ENCODE measurements at places on chromosomes 4 and X.

- no peak for DNase-seq
Observed at GRCh38 chr4:144494280-144494679, 151.7 kb upstream of the HHIP start.

- no peak for DNase-seq
Observed at GRCh38 chr4:25632135-25632534, 23.5 kb upstream of the SLC34A2 start.

- no peak for DNase-seq
Observed at GRCh38 chrX:152735860-152736511, 2.4 kb downstream of the MAGEA12 start.

- no peak for DNase-seq
Observed at GRCh38 chr4:78100060-78100459, 42.9 kb downstream of the FRAS1 start.

DNA sequence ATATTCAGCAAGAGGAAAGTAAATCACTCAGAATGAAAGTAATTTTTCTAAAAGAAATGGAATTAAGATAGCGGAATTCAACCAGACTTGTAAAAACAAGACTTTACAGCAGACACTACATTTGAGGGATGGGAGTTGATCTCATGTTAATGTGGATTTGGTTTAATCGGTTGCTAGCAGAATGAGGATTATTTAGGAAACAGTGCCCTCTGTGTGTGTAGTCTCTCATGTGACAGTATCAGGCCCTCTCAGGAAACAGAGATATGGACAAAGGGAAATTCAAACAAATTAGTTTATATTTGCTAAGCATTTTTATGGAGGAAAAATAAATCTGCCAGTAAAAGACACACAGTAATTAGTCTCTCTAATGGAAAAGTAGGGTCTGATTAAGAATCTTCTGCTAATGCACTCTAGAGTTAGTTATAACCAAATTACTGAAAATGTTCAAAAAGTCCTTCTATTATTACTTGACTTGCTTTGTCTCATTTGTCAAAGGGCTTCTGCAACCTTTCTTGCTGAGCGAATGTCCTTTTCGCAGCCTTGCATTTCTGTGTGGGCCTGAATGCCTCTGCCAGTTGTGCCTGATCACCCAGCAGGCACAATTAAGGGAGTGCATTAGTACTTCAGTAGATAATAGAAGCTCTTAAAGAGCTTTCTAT lies 1282.3 kb upstream of the TENM3 start:
- DNase-seq: no peak

DNA sequence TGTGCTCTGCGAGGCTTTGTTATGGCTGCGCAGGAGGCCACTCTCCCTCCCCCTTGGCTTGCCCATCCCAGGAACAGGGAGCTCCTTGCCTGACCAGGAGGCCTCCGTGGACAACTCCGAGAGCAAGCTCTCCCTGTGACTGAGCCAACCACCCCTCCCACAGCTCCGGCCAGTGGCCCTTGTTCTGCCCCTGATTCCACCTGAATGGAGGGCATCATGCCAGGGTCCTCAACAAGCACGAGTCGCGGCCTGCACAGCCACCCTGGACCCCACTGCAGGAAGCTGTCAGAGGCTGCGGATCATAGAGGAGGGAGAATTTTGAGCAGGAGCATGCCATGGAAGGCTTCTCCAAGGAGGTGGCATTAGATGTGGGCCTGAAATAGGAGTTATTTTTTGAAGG lies 44.8 kb upstream of the GRPEL1 start:
- DNase-seq: no peak

DNA sequence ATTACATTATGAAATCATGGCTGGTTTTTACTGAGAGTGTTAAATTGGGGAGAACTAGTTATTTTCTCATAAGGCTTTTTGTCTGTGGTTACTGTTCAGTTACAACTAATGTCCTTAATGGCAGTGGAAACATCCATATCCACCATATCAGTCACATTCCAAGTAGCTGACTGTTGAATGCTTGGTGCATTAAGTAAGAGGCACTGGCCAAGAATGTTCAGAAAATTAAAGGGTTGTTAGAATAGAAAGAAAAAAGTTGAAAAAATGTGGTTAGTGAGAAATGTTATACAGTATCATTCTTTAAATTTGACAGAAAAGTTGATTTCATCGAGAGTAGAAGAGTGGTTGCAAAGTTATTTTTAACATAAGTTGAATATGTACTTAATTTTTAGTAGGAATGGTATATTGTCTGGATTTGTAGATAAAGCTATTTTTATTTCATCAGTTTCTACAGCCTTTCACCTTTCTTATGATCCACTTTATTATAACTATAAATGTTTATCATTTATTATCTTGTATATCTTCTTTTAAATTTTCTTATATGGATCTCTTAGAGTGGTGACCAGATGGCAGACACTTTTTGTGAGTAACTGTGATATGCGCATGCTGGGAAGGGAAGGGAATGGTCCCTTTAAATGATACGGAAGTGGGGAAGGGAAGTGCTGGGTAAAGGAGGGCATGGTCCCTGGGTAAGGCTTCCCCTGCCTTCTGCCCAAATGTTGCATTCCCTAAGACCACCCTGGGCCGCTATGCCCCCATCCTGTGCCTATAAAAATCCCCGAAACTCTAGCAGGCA lies 2407.1 kb downstream of the ARAP2 start:
- DNase-seq: no peak

DNA sequence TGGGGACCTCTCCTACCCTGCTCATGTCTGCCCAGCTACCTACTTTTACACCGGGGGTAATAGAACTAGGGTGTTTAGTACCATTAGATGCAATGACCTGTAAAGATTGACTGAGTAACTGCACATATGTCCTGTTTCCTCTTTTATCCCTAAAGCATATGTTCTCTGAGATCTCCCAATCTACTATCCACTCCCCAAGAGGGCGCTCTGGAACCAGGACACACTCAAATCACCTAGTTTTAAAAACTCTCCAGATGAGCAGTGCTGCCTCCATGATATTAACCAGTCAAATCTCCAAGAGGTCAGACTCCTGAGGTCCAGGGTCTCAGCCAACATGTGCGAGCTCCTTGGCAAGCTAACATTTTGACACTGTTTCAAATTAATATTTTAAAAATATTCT lies 87.0 kb upstream of the TSPAN5 start:
- no peak for DNase-seq

DNA sequence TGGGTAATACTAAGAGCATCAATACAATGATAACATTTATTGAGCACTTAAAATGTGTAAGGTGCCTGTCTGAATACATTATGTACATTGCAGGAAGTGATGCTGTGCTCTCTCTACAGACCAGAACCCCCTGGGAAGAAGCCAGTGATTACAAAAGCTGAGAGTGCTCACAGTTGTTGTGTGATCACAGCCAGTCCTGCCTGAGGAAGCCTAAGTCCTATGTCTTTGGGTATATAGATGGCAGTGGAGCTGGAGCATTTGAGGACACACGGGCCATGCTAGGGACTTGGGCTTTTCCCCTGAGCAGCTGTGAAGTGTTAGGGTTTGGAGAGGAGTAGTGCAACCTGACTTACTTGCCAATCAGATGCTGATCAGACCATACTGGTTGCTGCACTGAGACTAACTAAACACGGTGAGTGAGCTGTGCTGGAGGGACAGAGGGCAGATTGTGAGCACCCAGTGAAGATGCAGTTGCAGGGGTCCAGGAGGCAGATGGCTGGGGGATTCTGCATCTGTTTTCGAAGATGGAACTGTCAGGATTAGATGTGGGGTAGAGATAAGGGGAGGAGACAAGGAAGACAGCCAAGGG lies 60.8 kb upstream of the TBC1D14 start:
- DNase-seq: no peak

GRCh38 chr4:14130551-14130950 lies 503.0 kb upstream of the BOD1L1 start:
- DNase-seq: no peak

DNA sequence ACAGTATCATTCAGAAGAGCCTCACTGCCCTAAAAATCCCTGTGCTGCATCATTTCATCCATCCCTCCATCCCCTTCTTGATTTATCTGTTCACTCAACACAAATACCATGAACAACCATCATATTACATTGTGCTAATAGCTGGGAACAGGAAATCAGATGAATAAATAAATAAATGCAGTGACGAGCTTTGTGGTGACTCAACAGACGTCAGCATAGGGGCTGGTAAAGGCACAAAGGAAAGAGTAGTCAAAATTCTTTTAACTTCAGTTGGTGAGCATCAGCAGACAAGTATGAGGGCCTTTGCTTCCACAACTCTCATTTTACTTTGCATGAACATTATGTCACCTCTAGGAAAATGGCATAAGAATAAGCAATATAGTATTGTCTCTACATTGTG lies 65.5 kb downstream of the EDNRA start:
- no peak for DNase-seq

DNA sequence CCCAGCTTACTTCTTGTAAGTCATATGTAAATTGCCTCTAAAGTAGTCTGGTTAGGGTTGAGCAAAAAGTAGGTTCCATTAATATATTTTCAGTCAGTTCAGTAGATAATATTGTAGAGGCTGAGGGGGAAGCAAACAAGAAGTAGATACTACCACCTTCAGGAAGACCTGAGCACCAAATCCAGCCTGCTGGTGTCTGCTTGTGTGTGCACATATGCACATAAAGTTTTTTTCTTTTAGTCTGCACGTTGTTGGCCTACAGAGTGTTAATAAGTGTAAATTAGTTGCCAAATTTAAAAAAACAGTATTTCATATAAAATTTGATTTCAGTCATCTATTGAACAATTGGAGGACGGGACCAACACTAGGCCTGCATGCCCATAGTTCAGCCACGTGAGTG lies 76.7 kb downstream of the CCKAR start:
- DNase-seq: no peak

- DNase-seq: no peak
Observed at GRCh38 chr4:48877827-48878535, 28.6 kb downstream of the OCIAD2 start.

DNA sequence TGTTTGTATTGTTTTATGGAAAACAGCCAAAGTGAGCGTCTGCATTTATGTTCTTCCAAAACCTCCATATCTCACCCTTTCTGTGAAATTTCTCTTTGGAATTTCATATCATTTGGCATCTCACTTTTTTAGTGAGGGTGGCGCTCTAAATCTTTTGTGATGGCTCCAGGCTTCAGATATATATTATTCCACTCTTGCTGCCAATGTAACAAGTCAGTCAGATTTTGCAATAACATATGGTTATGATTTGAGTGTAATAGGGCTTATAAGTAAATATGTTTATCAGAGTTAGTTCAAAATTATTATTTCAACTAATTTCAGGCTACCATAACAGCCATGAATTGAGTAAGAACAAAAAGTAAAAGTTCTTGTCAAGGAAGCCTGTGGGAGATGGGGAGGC lies 314.7 kb downstream of the PDGFC start:
- no peak for DNase-seq

GRCh38 chrX:48703642-48704481 lies 7.3 kb downstream of the SUV39H1 start:
- DNase-seq: no peak

DNA sequence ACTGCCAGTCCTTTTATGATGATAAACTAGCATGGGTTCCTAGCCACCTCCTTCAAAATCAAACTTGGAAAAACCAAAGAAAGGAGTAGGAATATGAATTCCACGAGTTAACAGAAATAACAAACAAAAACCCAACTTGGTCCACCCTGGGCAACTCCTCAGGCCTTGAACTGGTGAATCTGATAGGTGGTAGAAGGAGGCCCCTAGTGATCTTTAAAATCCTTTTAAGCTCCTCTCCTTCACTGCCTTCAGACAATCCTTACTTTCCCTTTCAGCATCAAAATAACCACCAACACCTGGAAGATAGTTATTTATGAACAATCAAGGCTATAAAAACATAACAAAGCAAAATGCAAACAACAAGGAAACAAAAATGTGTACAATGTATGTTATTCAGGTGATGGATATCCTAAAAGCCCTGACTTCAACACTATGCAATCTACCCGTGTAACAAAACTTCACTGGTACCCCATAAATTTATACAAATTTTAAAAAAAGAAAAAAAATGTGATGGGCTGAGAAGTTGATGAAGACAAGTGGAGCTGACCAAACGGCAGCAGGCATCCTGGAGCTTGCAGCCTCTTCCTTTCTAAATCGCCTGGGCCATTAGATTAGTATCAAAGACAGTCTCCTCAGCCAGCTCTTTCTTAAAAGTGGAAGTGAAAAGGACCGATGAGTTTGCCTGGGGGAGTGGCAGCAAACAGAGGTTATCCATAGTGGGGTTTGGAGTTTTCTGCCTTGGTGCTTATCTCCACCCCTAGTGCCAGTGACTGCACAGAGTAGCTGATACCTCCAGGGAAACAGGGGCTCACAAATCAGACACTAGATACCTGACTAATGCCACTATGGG lies 179.6 kb downstream of the TMA16 start:
- DNase-seq: no peak

GRCh38 chrX:134782796-134783195 lies 124.5 kb upstream of the PLAC1 start:
- no peak for DNase-seq

GRCh38 chrX:138150709-138151108 lies 560.8 kb downstream of the FGF13 start:
- DNase-seq: no peak

- no peak for DNase-seq
Observed at GRCh38 chr4:39114436-39114835, 52.4 kb downstream of the KLHL5 start.

- no peak for DNase-seq
Observed at GRCh38 chr4:304969-305680, at the start of gene ZNF732. Gene ZNF732, minus strand, starts transcription at chr4:305474. Its CDS starts 164 bp downstream, at chr4:305310.

- no peak for DNase-seq
Observed at GRCh38 chrX:48903290-48903689, 5.6 kb downstream of the PQBP1 start.

DNA sequence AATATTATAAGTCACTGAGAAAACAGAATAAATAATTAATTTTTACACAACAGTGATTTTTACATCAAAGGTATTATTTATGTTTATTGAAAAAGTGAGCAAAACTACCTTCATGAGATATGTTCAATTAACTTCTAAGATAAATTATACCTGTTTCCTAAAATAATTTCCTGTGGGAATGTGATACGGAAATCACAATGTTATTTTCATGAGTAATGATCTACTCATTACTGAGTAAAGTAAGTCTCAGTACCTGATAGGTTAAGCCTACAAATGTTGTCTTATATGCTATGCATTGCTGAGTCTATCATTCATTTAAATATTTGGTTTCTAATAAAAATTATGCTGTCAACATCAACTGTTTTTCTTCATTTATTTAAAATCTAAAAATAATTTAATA lies 324.0 kb downstream of the STPG2 start:
- DNase-seq: no peak

GRCh38 chr4:106869551-106869950 lies 166.6 kb downstream of the DKK2 start:
- DNase-seq: no peak

GRCh38 chr4:11259837-11260236 lies 168.9 kb downstream of the HS3ST1 start:
- DNase-seq: no peak

- no peak for DNase-seq
Observed at GRCh38 chrX:53186351-53186750, 38.7 kb downstream of the KDM5C start.
